Activated naive CD4-positive, alpha-beta T cell (primary cell): ENCODE measurements at places on chromosomes 13 and 19.

DNA sequence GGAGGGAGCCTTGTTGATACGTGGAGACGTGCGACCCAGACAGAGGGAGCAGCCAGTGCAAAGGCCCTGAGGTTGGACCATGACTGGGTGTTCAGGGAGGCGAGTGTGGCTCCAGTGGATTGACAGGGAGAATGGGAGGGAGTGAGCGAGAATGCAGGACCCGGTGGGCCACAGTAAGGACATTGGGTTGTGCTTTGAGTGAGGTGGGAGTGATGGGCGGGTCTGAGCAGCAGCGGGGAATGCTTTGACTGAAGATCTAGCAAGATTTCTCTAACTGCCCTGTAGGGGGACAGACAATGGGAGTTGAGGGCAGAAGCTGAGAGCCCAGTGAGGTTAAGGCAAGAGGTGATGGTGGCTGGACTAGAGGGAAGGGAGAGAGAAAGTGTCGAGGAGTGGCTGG lies 7.7 kb upstream of the NANOS2 start:
- no peak for DNase-seq

GRCh38 chr13:114264886-114265611 lies 16.4 kb upstream of the UPF3A start:
- no peak for DNase-seq

- DNase-seq, result no peak
These were observed 2.1 kb downstream of the DNAJB1 start for GRCh38 chr19:14516048-14516534.

DNA sequence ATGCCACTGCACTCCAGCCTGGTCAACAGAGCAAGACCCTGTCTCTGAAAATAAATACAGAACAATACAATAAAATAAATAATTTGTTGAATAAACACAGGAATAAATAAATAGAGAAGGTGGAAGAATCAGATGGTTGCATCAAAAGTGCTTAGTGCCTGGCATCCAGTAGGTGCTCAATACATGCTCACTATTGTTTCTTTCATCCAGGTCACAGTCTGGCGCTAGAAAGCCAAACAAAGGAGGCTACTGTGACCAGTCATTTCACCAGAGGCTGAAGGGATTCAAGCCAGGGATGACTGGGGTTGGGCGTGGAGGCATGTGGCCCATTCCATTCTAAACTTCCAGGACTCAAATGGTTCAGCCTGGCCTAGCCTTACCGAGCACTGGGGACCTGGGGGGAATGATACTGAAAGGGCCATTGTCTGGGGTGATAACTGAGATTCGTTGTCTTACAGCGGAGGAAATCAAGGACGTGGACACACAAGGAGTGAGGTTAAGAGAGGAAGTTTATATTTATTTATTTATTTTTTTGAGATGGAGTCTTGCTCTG lies 3.6 kb upstream of the NDUFB7 start:
- no peak for DNase-seq

GRCh38 chr19:35293808-35294207 lies 1.8 kb downstream of the MAG start:
- no peak for DNase-seq

- DNase-seq, result no peak
These were observed 11.8 kb downstream of the PEPD start for GRCh38 chr19:33509774-33510173.

DNA sequence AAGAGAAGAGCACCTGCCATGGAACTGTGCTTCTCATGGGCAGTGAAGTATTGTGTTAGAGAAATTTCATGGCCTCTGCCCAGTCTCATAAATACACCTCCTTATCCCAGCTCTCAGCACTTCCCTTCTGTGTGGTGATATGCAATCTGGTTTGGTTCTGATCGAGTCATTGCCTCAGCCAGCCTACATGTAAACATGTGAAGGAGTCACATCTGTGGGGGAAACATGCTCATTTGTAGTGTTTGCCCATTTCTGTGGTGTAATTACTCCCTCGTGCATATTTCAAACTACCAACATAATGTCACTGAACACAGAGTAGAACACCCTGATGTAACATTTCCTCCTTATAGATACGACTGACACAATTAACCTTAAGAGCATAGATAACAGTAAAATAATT lies 183.0 kb downstream of the DCT start:
- DNase-seq, result no peak

DNA sequence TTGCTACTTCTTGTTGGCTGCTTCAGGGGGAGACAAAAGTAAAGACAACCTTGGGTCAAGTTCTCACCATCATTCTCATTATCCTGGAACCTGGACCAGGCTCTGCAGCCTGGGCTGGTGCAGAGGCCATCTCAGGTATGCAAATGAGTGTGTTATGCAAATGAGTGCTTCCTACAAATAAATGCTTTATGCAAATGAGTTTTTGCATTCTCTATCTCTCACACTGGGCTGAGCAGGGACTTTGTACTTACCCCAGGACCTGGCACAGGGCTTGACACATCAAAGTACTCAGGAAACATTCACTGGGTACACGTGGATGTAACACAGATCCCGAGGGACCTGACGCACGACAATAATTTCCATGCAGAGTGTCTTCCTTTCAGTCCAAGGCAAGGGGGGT lies 103.0 kb downstream of the DNAJC15 start:
- no peak for DNase-seq

DNA sequence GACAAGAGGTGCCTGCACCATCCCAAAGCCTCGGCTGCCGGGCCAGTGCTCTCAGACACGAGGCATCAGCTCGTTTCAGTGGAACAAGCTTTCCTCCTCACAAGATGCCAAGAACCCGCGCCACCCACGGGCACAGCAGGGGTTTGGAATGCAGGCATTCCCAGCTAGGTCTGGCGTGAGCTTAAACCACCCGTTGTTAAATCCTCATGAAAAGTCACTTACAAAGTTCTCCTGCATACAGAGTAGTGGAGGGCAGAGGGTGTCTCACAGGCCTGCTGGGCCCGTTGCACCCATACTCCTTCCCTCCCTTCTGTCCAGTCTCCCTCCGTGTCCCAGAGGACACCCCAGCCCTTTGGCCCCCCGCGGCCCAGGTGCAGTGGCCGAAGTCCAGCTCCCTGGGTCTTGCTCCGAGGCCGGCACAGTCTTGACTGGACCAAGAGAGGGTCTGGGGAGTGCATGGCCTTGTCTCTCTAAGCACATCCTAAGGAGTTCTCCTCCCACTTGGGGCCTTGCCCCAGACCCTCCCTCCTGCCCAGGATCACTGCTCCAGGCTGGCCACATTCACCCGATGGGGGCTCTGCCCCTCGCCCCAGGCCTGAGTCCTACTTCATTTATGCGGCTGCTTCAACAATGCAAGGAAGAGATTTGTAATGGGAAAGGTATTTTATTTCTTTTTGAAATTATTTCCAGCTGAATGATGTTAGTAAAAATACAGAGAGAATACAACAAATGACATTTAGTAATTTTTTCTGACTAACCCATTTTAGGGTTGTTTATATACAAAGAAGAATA lies 35.2 kb upstream of the GRTP1 start:
- DNase-seq, result no peak

DNA sequence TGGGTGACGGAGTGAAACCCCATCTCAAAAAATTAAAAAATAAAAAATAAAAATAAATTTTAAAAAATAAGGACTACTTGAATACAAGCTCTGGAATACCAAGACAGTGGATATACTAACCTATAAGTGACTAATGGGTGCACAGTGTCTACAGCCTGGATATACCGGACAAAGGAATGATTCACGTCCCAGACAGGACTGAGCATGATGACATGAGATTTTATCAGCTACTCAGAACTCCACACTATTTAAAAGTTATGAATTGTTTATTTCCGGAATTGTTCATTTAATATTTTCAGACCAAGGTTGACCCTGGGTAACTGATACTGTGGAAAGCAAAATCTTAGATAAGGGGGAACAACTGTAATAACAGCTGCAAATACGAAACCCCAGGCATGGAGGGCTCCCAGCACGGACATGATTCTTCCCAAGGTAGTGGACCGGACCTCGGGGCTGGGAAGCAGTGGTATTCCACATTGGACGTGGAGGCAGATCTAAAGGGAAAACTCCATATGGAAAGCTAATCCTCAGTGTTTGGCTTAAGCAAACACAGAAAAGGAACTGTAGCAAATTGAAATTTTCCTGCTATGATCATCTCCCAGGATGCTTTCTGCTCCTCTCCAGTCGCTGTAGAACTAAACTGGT lies 102.6 kb upstream of the TSHZ3 start:
- DNase-seq, result no peak

DNA sequence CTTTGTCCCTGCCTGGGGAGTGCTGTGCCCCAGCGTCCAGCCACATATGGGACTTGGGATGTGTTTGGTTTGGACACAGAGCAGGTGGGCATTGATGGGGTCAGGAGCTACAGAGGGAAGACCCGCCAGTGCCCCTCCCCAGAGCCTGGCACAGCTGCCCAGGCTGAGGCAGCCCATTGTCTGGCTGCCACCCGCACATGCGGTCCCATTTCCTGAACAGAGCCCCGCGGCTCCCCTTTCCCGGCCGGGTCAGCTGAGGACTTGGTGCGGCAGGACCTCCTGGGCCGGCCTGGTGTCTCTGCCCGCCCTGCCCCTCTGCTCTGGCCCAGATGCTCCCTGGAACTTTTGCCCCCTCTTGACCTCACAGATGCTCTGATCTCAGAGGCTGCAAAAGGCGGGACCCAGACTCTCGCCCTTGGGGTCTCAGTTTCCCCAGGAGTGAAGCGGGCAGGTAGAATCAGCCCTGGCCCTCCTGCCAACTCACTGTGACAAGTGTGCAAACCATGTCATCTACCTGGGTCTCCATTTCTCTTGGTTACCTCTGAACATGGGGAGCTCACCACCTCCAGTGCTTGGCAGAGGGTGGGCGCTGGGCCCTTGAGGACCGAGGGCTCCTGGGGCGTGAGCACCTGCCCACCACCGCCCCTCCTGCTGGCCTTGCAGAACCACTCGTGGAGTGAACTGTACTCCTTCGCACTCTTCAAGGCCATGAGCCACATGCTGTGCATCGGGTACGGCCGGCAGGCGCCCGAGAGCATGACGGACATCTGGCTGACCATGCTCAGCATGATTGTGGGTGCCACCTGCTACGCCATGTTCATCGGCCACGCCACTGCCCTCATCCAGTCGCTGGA lies 17.8 kb downstream of the HCN2 start:
- no peak for DNase-seq

DNA sequence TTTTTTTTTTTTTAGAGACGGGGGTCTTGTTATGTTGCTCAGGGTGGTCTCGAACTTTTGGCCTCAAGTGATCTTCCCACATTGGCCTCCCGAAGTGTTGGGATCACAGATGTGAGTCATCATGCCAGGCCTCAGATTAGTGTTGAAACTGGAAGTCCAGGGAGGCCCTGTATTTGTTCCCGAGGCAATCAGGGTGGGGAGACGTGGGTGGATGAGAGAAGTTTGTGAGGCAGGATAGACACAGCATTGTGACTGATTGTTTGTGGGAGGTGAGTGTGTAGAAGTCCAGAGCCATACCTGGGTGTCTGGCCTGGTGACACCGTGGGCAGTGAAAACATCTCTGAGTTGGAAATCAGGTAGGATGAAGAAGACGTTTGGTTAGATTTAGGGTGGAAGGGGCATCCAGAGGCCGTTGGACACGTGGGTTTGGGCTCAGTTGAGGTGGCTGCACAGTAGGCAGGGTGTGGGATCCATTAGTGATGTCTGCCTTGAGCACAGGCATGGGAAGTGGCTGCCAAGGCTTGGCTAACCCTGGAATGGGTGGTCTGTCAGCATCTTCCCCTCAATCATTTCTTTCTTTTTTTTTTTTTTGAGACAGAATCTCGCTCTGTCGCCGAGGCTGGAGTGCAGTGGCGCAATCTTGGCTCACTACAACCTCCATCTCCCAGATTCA lies 12.4 kb downstream of the RTN2 start:
- no peak for DNase-seq

DNA sequence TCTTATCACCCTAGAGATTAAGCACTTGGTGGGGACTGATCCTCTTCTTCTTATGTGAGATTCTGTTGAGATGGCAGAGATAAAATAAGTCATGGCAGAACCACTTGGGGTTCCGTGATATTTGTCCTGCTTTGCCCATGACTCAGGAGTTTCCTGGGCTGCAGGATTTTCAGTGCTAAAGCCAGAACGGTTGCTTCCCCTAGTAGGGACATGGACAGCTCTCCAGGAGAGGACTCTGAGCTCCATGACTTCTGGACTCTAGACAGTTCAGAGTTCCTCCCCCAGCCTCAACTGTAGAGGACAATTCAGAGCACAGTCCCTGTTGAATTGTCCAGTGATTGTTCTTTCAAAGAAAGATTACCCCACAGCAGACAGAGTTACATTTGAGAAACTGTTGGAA lies 98.8 kb downstream of the OLFM4 start:
- no peak for DNase-seq

DNA sequence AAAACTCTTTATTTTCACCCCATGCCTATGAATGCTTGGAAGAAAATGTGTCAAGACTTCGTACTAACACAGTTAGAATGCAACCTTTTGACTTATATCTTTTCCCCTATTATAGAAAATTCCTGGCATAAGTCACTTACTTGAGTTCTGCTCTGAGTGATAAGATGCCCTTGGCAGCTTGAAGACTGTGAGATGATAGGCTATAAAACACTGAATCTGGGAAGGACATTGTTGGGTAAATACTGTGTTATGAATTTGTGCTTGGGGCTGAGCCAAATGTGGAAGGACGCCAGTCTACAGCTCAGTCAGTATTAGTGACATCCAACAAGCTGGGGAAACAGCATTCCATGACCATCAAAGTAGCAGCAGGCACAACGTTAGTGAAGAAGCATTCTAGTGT lies 368.0 kb upstream of the SGCG start:
- no peak for DNase-seq

DNA sequence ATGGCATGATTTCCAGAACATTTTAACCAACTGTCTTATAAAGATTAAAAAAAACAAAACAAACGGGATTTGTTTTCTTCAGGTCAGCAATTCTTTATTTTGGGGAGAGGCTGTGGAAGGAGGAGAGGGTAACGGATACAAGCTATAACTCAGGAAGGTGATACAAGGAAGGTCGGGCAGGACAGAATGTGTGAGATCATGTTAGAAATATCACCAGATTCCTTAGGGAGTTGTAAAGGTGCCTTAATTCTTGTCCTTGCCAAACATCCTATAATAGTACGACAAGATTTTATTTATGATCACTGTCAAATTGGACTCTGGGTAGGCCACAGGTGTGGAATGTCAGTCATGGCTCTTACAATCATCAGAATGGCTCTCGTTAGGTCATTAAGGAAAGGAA lies 503.1 kb downstream of the DIAPH3 start:
- no peak for DNase-seq

- no peak for DNase-seq
These were observed 2.6 kb downstream of the P2RY11 start for GRCh38 chr19:10113964-10114650.

DNA sequence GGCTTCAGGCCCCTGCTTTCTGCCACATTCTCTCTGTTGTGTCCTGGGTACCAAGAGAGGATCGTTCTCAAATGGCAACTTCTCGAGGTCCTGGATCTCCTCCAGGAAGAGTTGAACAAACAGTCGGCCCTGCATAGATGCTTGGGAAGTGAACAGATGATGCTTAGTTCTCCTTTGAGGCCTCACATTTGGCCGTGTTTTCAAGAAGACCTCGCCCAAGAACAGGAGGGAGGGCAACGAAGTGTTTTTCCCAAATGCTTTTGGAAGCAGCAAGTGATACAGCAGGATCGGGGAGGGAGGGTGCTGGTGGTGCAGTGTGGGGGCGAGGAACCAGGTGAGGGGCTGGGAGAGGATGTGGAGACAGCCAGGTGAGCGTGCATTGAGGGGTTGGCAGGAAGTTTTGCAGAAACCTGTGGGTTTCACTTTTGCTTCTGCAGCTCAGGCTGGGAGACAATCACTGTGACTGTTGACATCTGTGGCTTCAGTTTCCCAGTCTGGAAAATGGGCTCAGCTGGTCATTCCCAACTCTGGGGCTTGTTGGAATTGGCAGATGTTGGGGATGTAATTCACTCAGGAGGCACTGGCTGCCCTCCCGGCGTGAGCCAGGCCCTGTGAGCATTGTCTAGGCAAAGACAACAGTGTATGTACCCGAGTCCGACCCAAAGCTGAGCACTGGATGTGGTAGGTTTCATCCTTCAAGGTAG lies 21.6 kb downstream of the MAST3 start:
- DNase-seq, result no peak
